ENCODE measurements at places on chromosomes 13 and 19.

GRCh38 chr19:30968210-30968609 lies 381.0 kb downstream of the TSHZ3 start:
- DNase-seq: no peak

DNA sequence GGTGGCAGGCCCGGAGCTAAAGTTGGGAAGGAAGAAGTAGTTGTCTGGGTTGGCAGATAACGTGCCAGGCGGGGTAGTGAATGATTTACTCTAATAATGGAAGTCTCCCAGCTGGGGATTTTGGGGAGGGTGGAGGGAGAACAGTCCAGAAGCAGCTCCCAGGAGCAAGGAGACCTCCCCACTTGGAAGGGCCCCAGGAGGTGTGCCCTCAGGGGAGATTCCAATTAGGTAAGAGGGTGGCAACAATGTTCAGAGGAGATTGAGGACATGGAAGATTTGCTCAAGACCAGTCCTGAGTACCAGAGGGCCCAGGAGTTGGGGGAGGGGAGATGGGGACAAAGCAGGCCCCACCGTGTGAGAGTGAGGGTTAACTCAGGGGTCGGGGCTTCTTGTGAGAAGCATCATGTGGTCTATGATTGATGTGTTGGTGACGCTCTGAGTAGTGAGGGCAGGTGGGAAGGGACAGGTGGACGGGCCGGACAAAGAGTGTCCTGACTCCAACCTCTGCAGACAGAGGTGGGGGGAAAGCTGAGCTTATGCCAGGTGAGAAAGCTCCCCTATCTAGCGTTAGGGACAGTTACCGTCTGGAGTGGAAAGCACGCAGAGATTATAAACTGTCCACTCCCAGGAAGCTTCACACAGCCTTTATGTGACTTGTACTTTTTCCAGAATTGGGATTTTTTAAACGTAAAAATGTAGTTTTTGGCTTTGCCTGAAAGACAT lies 3.5 kb downstream of the SPINT2 start:
- DNase-seq: no peak

- peak; percentile 87 for DNase-seq
Measured at GRCh38 chr19:52527134-52527955, at the start of gene ZNF808. TSS of gene ZNF808 (plus strand) at chr19:52527668. CDS start at chr19:52543285, 15,617 bp downstream.

DNA sequence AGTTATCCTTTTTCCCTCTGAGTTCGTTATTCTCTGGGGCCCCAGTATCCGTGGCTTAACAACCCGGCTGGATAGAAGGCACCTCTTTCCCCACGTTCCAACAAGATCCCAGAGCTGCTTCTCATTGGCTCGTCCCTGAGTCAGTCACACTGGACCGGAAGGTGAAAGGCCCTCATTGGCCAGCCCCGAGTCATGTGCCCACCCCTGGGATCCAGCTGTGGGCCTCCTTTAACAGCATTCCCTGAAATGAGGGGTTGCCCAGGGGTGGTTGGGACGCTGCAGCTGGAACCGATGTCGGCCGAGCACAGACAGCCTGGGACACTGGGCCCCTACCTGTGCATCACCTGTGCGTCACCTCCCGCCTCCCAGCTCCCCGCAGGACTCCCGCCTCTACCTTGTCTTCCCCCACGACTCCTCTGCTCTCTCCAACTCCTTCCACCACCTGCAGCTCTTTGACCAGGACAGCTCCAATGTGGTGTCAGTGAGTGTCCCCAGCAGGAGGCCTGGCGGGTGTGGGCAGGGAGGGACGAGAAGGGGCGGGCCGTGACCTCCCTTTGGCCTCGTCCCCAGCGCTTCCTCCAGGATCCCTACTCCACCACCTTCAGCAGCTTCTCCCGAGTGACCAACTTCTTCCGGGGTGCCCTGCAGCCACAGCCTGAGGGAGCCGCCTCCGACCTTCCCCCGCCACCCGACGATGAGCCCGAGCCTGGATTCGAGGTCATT lies 4.3 kb downstream of the TBC1D17 start:
- DNase-seq: no peak

GRCh38 chr19:44072543-44073401 lies 813 bp downstream of the ZNF284 start:
- DNase-seq: no peak

- no peak for DNase-seq
Measured at GRCh38 chr19:57239982-57240310, 486 bp upstream of the ZNF805 start.

GRCh38 chr13:113405481-113406300 lies 41.8 kb upstream of the GRTP1 start:
- no peak for DNase-seq

- DNase-seq: no peak
Measured at GRCh38 chr13:35984776-35985453, 146.3 kb downstream of the DCLK1 start.

GRCh38 chr13:94776956-94777355 lies 64.6 kb upstream of the SOX21 start:
- DNase-seq: no peak

DNA sequence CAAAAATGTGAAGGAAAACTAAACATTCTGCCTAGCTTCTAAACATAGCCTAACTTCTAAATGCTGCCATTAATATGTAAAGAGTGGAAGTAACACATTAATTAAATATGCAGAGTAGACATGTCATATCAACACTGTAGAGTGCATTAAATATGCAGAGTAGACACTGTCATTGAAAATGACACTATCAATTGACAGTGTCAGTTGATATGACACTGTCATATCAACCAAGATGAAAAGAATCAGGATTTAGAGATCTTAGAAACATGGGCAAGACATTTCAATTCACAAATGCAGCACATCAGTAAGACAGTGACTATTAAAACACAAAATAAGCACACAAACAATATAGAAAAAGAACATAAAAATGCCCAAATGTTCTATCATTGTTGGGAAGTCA lies 25.3 kb downstream of the ESD start:
- DNase-seq: no peak

- peak; percentile 78 for DNase-seq
Measured at GRCh38 chr13:42041684-42042035, 6.8 kb upstream of the DGKH start.

GRCh38 chr13:24269821-24270220 lies 39.6 kb upstream of the C1QTNF9 start:
- DNase-seq: no peak

- no peak for DNase-seq
Measured at GRCh38 chr13:50122455-50122854, 107.2 kb downstream of the KCNRG start.

DNA sequence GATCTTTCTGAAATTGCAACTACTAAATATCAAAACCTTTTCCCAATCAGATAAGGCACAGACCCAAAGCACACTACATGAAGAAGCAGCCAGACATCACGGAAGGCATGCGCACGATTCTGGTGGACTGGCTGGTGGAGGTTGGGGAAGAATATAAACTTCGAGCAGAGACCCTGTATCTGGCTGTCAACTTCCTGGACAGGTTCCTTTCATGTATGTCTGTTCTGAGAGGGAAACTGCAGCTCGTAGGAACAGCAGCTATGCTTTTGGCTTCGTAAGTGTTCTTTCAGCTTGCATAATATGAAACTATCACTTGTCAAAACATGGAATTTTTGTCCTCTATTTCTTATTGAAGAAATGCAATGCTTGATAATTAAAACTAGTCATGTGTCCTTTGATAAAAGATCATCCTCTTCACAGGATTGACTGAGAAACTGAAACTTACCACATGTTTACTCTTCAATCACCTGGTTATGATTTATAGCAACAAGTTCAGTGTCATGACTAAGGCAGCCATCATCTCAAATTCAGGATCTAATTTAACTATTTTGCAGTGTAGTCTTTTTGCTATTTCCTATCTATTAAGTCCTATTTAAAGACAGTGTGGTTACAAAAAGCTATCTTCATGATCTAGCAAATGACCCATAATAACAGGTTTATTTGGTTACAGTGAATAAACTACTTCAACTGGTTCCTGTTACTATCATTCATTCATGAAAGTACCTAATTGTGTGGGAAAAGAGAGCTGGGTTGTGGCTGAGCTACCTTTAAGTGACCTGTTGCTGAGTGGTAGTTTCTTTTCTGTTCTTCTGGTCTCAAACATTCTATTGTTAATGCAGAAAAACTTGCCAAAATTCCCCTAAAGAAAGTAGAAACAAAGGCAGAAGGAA lies 6.5 kb downstream of the CCNA1 start:
- DNase-seq: no peak

DNA sequence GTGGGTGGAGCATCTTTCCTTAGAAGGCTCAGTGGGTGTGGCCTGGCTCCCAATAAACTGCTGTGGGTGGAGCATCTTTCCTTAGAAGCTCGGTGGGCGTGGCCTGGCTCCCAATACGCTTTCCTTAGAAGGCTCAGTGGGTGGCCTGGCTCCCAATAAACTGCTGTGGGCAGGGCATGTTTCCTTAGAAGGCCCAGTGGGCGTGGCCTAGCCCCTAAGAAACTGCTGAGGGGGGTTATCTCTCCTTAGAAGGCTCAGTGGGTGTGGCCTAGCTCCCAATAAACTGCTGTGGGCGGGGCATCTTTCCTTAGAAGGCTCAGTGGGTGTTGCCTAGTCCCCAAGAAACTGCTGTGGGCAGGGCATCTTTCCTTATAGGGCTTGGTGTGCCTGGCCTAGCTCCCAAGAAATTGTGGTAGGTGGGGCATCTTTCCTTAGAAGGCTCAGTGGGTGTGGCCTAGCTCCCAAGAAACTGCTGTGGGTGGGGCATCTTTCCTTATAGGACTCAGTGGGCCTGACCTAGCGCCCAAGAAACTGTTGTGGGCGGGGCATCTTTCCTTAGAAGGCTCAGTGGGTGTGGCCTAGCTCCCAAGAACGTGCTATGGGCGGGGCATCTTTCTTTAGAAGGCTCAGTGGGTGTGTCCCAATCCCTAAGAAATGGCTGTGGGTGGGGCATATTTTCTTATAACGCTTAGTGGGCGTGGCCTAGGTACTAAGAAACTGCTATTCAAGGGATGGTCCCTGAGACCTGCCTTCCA lies 10.3 kb downstream of the HSH2D start:
- DNase-seq: no peak

DNA sequence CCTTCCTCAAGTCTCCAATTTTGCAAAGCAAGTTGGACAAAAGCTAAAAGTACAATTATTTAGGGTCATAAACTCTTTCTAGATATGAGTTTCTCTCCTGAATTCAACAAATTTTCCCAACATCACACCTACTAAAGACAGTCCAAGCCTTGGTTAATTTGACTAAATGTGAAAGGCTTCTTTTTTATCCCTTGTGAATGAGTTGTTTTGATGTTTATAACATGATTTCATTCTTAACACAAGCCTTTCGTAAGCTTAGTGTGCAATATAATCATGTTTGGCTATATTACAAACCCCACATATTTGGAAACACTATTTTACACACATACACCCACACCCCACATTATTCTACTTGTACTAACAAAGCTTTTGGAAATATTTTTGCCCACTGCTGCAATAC lies 57.3 kb downstream of the ZC3H13 start:
- DNase-seq: no peak

DNA sequence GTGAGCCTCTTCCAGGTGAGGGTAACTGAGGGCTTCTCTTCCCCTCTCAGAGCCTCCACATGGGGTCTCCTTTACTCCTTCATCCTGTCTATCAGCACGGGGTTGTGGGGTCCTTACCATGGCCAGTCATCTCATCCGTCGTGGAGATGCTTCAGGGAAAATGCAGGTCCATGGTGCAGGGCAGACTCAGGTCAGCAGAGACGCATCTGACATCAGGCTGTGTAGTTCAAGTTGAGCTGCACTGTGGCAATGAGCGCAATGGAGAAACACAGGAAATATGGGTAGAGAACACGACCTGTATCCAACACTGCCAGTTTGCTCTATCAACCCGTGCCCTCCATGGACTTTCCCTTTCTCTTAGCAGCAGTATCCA lies 13.9 kb downstream of the LILRA5 start:
- no peak for DNase-seq

- no peak for DNase-seq
Measured at GRCh38 chr13:113724016-113724758, 34.8 kb upstream of the TMEM255B start.

DNA sequence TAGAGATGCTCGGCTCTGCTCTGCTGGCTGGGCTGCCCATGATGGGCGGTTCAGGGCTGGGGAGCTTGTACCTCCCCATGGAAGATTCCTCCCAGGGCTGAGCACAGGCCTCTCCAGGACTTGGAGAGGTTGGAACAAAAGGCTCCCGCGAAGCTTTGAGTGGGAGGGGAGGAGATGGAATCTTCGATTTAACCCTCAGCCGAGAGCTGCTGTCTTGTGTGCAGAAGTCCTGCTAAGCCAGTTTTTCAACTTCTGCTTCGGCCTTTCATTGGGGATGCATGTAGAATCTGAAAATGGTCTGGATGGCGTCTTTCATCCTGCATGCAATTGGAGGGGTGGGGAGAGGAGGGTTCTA lies 163.3 kb downstream of the KDM4B start:
- DNase-seq: no peak

DNA sequence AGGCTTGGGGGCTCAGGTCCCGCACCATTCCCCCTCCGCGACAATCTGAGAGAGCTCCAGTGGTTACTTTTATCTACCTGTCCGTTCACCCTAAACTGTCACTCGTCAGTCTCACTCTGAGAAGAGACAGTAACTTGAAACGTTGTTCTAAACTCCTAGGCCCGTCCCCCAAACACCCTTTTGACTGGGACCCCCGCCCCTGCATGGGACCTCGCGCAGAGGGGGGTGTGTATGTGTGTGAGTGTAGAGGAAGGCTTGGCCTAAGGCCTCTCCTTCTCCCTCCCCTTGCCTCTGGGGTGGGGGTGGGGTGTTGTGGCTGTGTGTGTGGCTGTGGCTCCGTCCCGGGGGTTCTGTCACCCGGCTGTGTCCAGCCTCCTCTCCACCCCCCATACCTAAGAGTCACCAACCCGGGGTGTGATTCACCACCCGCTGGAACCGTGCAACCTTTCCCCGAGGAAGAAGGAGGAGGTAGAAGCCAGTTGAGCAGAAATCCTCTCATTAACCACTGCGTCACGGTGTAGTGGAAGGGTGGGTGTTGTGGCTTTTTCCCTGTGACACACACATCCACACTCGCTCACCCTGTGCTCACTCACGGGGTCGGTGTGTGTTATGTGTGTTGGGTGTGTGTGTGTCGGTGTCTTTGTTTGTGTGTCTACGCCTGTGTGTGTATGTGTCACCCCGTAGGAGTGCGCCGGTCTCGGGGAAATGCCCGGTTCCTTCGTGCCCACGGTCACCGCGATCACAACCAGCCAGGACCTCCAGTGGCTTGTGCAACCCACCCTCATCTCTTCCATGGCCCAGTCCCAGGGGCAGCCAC lies 2.4 kb downstream of the FOSB start:
- peak; percentile 87 for DNase-seq

- DNase-seq: no peak
Measured at GRCh38 chr13:78521091-78521490, 82.3 kb downstream of the POU4F1 start.

- no peak for DNase-seq
Measured at GRCh38 chr13:64758521-64759244, 2471.5 kb downstream of the PCDH9 start.

Data from HFFc6 (cell line).